Activated naive CD4-positive, alpha-beta T cell treated with anti-CD3 and anti-CD28 coated beads, Interleukin-2, amount 10 ng/mL, durations not matched to agents 7 days and 5 days (primary cell): ENCODE measurements at places on chromosomes 2 and 18.

DNA sequence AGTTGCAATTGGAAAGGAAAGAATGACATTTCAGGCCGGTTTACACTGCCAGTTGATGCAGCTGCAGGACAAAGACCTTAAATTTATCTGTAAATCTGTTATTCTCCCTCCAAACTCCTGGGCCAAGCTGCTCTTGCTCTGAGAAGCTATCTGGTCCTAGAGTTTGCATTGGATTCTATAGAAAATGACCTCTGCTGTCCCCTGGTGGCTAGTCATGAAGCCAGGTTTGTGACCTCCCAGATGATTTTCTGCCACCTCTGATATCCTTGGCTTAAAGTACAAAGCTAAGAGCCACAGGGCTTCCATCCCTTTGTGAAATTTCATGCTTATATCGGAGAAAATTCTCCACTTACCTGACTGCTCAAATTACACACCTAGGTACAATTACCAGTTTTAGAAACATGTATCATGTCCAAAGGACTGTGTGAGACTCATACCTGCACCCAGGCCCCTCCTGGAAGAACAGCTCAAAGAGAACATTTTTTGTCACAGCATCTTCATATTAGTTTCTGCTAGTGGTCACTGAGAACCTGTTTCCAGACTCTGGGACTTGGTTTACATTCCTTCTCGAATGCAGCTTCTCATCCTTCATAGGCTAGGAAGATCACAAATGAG is 28.9 kb upstream of the IER3IP1 start:
- peak; percentile 53 for DNase-seq

DNA sequence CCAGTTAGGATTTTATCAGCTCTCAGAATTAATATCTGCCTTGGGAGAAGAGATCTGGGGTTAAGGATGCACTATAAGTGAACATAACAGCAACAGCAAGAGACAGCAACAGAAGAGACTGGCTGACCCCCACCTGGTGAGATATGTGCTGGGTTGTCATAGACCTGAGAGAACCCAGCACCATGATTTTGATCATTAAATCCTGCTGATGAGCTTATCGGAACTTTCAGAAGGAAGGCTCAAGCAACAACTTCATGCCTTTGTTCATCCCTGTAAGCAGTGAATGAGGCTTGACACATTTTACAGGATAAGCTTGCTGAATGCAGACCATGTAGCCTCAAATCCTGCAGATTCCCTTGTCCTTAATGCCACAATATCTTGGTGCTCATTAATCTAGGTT is 100.0 kb downstream of the POLE4 start:
- no peak for DNase-seq

DNA sequence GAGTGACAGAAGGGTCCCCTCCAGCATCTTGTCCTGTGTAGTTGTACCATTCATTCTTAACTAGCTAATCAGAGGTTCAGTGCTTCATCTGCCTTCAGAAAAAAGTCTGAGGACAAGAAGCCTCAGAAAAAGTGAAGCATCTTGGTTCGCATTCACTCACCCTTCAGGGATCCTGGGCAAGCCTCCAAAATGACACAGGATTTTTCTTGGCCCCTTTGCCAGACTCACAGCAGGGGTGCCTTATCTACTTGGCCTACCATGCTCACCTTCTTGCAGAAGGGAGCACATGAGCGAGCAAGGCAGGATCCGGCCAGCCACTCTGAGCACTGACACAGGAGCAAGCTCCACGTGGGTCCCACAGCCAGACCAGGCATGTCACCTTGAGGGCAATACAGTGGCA is 43.1 kb upstream of the XDH start:
- DNase-seq: no peak

GRCh38 chr2:120323807-120324399 is 22.0 kb upstream of the INHBB start:
- no peak for DNase-seq

DNA sequence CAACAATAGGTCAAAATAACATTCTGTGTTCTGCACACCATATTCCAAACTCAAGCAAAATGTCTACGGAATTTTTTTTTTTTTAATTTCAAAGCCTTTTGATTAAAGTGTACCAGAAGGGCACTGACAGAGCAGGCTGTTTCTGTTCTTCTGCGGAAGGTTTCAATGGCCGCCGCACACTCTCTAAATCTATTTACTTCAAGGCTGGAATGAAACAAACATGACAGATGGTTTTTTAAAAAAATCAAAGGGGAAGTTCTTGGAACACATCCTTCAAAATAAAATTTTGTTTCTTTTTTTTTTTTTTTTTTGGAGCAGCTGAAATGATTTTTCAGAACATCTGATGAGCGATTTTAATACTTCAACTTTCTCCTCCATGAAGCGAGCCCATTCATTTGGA is 259.1 kb downstream of the TXNL1 start:
- no peak for DNase-seq

DNA sequence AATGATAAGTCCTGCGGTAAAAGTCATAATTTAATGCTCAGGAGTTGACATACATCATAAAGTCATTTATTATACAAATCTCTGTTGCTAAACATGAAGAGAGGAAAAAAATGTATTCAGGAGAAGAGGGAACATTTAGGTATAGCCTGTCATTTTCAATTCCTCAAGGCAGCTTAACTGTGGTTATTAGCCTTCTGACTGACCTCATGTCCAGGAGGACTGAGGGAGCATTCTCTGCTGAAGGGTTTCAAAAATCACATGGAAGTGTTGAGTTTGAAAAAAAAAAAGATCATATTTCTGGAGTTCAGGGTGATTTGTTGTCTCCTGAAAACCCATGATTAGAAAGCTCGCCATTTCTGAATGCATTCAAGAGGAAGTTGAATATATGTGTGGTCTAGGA is 1371.1 kb upstream of the LRRTM1 start:
- no peak for DNase-seq

DNA sequence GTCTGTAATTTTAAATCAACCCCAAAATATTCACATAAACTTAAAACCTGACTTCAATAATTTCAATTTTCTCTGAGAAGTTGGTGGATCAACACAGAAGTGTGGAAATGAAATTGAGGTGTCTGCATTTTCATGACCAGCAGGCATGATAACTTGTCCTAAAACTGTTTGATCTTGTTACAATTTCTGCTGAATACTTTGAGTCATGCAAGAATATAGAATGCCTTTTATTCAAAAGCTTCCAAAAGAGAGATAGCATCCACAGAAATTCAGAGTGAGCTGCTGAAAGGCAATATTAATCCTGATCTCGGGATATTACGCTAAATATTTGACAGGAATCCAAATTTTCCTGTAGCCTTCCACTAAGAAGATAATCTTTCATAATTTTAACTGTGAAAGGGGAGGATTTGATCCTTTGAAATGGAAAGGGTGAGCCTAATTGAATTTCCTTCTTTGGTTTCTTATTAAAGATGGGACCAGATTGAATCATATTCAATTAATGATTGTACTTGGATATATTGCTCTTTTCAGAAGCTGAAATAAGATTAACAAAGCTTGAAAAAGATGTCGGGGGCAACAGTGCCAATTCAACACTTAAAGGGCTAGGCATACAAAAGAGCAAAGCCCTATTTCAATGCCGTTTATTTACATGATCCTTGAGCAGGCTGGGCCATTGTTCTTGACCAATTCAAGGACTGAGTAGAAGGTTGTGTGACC is 129.3 kb downstream of the NCKAP5 start:
- DNase-seq: no peak

DNA sequence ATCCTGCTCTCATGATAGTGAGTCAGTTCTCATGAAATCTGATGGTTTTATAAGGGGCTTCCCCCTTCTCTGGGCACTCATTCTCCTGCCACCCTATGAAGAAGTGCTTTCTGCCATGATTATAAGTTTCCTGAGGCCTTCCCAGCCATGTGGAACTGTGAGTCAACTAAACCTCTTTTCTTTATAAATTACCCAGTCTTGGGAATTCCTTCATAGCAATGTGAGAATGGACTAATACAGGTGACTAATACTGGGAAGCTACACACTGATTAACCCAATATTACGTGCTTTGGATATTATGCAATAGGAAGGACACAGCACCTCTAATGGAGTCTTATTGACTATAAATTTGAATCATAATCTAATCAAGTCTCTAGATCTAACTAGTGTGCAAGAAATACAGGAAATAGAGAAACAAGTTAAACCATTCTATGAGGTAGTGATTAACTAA is 107.2 kb upstream of the ETAA1 start:
- no peak for DNase-seq

DNA sequence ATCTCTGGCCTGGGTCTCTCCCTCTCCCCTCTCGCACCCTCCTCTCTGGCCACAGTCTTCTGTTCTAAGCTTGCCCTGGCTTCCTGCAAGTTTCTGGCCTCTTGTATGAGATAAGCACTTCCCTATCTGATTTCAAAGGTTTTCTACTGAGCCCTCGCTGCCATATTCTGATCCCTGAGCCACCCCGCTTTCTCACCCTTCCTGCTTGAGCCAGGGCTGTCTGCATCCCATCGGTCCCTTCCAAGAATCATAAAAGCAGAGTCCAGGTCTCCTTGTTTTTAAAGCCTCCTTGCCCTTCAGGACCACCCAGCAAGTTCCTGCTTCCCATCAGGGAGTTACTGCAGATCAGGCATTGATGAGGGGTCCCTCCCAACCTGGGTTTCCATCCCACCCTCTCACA is 110.2 kb downstream of the PRKCE start:
- no peak for DNase-seq
